Activated CD8-positive, alpha-beta memory T cell treated with anti-CD3 and anti-CD28 coated beads for 1 hour (primary cell): ENCODE measurements at places on chromosomes 7 and 10.

GRCh38 chr10:131206111-131206995 is 105.2 kb downstream of the TCERG1L start:
- DNase-seq: no peak

GRCh38 chr7:79241288-79242060 is 212.0 kb downstream of the MAGI2 start:
- DNase-seq: no peak

DNA sequence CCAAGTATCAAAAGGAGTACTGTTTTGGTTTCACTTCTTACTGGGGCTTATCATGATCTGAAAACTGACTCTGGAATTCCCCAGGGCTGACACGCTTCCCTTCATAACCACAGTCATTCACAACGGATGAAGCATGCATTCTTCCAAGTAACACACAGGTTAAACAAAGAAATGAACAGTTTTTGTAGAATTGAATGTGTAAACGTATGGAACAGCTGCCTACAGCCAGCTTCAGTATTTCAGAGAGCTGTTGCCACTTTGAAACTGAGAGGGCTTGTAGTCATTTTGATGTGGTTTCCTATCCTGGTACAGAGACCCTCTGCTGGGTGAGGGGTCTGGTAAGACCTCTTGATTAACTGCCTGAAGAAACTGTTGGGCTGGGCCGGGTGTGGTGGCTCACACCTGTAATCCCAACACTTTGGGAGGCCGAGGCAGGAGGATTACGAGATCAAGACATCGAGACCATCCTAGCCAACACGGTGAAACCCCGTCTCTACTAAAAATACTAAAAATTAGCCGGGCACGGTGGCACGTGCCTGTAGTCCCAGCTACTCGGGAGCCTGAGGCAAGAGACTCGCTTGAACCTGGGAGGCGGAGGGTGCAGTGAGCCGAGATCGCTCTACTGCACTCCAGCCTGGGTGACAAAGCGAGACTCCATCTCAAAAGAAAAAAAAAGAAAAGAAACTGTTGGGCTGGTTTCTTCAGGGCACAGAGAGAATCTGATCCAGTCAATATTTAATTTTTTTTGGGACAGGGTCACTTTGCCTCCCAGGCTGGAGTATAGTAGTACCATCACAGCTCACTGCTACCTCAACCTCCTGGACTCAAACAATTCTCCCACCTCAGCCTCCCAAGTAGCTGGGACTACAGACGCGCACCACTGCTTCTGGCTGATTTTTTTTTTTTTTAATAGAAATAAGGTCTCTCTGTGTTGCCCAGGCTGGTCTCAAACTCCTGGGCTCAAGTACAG is 4.7 kb downstream of the NFE2L3 start:
- no peak for DNase-seq

DNA sequence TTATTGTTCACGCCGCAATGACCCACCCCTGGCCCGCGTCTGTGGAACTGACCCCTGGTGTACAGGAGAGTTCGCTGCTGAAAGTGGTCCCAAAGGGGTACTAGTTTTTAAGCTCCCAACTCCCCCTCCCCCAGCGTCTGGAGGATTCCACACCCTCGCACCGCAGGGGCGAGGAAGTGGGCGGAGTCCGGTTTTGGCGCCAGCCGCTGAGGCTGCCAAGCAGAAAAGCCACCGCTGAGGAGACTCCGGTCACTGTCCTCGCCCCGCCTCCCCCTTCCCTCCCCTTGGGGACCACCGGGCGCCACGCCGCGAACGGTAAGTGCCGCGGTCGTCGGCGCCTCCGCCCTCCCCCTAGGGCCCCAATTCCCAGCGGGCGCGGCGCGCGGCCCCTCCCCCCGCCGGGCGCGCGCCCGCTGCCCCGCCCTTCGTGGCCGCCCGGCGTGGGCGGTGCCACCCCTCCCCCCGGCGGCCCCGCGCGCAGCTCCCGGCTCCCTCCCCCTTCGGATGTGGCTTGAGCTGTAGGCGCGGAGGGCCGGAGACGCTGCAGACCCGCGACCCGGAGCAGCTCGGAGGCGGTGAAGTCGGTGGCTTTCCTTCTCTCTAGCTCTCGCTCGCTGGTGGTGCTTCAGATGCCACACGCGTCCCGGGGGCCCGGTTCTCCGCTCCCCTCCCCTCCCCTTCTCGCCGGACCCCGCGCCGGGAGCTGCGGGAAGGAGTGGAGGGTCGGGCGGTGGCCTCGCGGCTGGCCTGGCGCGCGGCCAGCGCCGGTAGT is at the start of gene CBX3:
Gene CBX3, plus strand, starts transcription at position 499 of the 772 bp plus-strand sequence. CDS start 1,254 bp downstream, outside the sequence.
- DNase-seq: peak; percentile 75

- DNase-seq: no peak
These were observed 478.9 kb downstream of the KCNMA1 start for GRCh38 chr10:77158666-77159065.

DNA sequence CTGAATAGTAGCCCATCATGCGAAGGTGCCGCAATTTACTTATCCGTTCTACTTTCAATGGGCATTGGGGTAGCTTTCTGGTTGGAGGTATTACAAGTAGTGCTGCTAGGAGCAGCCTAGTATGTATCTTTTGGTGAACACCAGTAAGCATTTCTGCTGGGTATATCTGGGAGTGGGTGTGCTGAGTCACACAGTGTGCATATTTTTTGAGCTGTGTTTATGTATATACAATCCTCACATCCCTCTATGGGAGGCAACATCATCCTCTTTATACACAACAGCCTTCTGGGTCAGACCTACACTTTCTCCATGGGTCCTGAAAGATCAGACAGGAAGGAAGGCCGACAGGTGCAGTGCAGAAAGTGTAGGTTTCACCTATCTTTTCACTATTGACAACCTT is 36.3 kb downstream of the PYROXD2 start:
- DNase-seq: no peak

- no peak for DNase-seq
These were observed 429.9 kb upstream of the SEMA3A start for GRCh38 chr7:84624527-84624926.

DNA sequence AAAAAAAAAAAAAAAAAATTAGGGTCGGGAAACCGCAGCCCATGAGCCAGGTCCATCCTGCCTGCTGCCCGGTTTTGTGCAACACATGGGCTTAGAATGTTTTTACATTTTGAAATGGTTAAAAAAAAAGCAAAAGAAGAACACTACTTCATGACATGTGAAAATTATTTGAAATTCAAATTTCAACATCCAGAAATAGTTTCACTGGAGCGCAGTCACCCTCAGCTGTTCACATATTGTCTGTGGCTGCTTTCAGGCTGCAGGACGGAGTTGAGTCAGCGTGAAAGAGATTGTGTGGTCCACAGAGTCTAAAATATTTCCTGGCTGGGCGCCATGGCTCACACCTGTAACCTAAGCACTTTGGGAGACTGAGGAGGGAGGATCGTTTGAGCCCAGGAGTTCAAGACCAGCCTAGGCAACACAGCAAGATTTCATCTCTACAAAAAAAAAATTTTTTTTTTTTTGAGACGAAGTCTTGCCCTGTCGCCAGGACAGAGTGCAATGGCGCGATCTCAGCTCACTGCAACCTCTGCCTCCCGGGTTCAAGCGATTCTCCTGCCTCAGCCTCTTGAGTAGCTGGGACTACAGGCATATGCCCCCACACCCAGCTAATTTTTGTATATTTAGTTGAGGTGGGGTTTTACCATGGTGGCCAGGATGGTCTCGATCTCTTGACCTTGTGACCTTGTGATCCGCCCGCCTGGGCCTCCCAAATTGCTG is 63.9 kb upstream of the ECHDC3 start:
- DNase-seq: no peak

GRCh38 chr10:60237977-60238758 is 151.5 kb downstream of the ANK3 start:
- DNase-seq: no peak

DNA sequence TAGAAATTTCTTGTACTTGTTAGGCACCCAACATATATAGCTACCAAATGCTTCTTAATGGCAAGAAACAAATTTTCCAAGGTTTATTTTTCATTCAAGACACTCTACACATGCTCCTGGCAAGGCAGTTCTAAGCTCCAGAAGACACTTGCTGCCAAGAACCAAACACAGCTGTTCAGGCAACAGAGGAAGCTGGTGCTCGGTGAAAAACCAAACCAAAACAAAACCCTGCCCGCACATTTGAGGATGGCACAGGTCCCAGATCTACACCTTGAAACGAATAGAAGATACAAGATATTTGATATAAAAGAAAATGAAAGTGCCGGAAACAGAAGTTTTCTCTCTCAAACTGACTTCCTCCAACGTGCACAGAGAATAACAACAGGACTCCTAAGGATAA is 4.9 kb upstream of the DNTT start:
- no peak for DNase-seq

- DNase-seq: no peak
These were observed 85.1 kb downstream of the C10orf90 start for GRCh38 chr10:126585249-126586017.

- no peak for DNase-seq
These were observed 16.1 kb upstream of the OGDHL start for GRCh38 chr10:49778197-49778596.

GRCh38 chr7:141356161-141356560 is 195.0 kb upstream of the AGK start:
- no peak for DNase-seq

- DNase-seq: no peak
These were observed 57.6 kb downstream of the MALSU1 start for GRCh38 chr7:23356726-23357125.

DNA sequence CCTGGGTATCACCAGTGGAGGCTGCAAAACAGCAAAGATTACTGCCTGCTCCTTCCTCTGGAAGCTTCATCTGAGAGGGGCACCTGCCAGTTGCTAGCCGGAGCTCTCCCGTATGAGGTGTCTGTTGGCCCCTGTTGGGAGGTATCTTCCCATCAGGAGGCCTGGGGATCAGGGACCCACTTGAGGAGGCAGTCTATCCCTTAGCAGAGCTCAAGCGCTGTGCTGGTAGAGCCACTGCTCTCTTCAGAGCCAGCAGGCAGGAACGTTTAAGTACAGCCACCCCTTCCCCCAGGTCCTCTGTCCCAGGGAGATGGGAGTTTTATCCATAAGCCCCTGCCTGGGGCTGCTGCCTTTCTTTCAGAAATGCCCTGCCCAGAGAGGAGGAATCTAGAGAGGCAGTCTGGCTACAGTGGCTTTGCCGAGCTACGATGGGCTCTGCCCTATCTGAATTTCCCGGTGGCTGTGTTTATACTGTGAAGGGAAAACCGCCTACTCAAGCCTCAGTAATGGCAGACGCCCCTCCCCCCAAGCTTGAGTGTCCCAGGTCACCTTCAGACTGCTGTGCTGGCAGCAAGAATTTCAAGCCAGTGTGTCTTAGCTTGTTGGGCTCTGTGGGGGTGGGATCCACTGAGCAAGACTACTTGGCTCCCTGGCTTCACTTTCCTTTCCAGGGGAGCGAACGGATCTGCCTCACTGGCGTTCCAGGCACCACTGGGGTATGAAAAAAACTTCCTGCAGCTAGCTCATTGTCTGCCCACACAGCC is 19.6 kb downstream of the SEMA3E start:
- no peak for DNase-seq

DNA sequence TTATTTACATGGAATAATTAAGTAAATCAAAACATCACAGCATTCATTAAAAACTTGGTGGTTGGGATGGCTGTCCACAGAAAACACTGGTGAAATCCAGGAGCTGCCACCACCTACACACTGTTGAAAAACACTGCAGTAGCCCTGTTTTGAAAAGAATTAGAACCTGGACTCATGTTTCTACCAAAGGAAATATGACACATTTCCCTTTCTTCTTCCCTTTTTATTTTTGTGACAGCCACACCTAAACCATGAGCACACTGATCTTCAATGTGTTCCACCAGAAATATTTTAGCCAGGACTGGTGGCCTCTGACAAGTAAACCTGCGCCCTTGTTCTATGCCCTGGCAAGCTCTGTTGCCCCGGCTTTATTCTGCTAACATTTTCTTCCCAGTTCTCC is 3.3 kb downstream of the TMEM140 start:
- no peak for DNase-seq

GRCh38 chr7:28581351-28581750 is 169.0 kb downstream of the CREB5 start:
- no peak for DNase-seq

- DNase-seq: no peak
These were observed 161.6 kb downstream of the PKD1L1 start for GRCh38 chr7:47786557-47787248.

DNA sequence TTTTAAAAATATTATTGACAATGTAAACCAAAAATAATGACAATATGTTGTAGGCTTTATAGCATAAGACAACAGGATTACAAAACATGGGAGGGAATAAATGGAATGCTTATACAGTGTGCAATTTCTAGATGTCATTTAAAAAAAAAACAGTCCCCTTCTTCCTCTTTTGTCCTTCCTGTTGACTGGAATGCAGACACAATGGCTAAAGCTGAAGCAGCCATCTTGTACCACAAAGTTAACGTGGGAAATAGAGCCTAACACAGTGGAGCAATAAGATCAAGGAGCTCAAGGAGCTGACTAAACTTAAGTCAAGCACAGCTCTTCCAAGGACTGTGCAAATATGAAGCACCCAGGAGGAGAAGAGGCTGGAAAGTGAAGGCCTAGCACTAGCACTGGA is 208.1 kb downstream of the ARHGAP12 start:
- no peak for DNase-seq

DNA sequence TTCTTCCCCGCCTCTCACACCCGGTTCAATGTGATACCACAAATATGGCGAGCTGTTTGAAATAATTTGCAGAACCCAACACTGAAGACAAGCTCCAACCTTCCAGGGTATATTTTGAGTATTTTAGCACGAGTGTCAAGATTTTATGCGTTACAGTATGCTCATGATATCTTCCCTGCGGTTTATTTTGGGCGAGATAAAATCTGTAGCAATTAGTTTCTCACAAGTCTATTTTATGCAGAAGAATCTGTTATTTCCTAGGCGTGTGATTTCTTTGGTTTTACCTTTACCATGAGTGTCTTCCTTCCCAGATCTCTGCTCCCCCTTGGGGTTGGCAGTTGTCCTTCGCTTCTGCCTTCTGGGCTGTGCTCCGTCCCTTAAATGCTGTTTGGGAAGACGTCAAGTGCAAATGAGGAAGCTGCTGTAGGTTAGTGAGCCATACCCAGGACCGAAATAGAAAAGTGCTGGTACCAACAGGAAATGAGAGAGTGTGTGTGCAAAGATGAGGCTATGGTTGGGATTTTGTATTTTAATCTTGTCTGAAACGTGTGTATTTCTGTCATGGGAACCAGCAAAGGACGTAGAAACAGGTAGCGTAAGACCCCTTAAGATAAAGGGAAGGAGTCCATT is 299.8 kb downstream of the KLF6 start:
- DNase-seq: no peak

GRCh38 chr7:27185854-27186667 is 1.0 kb upstream of the HOXA11 start:
- DNase-seq: no peak
